ENCODE measurements at places on chromosomes 5 and 9.

- no peak for DNase-seq
These were observed 1945.9 kb upstream of the NUDT12 start for GRCh38 chr5:105508519-105508918.

DNA sequence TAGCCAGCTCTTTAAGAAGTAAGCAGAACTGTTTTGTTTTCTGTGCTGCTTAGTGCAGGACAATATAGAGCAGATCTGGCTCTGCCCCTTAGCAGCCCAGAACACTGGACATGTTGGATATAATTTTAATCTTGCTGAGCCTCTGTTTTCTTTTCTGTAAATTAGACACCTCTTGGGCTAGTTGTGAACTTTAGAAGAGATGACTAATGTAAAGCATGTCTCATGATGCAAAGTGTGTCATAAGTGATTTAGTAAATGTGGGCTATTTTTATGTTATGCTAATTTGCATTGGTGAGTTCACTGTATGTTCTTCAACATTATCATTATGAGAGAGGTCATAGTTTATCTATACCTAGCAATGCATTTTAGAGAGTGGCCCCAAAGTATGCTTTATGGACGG is 156.1 kb upstream of the ADAMTSL1 start:
- DNase-seq = no peak

DNA sequence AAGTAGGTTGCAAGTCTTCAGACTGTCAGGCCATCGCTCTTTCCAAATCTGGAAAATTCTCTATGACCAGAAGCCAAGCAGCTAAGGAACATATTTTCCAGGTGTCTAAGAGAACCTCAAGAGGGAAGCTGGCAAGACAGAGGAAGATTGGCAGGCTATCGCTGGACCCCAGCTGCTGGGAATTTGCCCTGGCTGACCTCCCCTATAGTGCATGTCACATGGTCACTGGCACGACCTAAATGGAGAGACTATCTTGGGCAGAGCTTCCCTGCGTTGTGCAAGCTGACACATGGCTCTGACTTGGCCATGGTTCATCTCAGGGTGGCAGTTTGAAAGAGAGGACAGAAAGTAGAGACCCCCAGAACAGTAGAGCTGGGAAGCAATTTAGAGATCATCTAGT is 104.9 kb upstream of the ZNF618 start:
- no peak for DNase-seq

GRCh38 chr9:124537926-124538325 is 30.7 kb upstream of the NR5A1 start:
- DNase-seq = no peak

- DNase-seq = no peak
These were observed 124.5 kb downstream of the EDIL3 start for GRCh38 chr5:84260140-84260539.

DNA sequence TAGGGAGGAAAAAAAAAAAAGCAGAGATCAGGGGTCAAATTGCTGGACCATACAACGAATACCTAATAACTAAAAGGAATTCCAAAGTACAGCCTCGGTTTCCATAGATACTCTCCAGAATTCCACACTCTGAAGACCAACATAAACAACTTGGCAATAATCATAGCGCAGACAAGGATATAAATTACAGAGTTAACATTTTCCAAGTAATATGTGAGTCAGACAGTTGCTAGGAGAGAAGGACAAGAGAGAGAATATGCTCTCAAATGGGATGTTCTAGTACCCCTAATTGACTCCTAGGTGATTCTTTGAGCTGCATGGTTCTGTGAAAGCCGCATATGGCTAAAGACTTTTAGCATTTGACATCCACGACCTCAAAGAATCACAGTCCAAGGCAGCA is 165.2 kb downstream of the FRMD3 start:
- no peak for DNase-seq

DNA sequence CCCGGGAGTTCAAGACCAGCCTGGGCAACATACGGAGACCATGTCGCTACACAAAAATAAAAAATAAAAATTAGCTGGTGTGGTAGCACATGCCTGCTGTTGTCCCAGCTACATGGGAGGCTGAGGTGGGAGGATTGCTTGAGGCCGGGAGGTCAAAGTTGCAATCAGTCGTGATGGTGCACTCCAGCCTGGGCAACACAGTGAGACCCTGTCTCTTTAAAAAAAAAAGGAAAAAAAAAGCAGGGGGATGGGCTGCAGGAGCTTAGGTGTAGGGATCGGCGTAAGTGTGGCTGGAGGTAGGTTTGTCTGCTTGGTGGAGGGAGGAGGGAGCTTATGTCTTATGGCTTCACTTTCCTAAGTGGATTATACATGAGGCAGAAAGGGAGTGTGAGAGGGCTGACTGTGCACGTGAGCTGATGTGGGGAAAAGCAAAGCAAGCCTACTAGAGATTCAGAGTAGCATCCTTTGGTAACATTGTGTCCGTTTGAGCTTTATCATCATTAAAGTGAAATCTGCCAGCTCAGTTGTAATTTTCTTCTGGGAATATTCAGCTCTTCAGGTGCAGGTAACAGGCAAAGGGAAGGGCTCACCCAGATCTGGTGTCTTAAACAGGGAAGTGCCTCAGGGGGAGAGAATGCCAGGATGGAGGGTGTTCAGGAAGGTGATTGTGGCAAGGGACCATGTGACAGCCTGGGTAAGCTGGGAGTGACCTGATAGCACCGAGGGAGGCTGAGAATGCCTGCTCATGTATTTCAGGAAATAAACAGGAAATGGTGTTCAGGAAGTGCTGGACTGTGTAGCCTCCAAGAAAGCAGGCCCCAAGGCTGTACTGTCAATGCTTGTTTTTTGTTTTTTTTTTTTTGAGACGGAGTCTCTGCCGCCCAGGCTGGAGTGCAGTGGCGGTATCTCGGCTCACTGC is 17.6 kb upstream of the SETX start:
- no peak for DNase-seq

GRCh38 chr9:18137815-18138214 is 336.1 kb upstream of the ADAMTSL1 start:
- no peak for DNase-seq

GRCh38 chr9:132942541-132943182 is 1.8 kb downstream of the TSC1 start:
- no peak for DNase-seq

- DNase-seq = no peak
These were observed 102.3 kb downstream of the SYK start for GRCh38 chr9:90903766-90904424.

GRCh38 chr9:106773750-106774149 is 89.2 kb upstream of the ZNF462 start:
- DNase-seq = no peak

DNA sequence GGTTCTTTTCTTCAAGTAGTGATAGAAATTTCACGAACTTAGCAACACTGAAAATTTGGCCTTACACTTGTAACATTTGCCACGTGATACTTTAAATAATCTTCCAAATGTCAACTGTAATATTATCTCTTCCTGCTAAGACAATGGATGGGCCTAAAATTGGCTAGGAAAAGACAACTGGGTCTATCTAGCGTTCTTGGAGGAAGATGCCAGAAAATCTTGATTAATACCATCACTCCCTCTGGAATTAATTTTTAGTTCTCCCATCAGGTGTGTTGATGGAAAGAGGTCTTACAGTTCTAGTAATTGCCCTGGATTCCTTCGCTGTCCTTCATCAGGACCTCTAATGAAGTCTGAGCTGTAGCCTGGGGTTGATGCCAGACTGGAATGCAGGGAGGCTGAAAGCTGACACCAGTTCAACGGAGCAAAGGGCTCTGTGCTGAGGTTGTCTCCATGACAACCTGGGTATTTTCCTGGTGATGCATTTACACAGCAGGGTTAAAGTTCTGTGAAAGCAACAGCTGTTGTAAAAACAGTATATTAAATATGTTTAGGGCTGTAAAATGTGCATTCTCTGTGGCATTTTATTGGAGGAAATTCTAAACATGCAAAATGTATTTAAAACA is 92.3 kb downstream of the GAS1 start:
- peak; percentile 89 for DNase-seq

DNA sequence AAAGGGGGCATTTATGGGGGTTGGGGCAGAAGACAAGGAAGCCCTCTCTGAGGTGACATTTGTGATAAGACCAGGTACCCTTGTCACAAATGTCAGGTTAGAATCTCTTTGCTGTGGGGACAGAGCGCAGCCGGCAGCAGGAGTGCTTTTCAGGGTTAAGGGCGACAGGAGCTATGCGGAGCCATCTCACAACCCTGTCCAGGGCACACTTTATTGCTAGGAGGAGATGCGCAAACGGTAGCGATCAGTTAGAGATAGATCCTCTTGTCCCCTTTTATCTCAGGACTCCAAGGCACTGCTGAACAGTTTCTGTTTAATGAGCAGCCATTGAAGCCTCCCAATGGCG is 438 bp upstream of the LAMC3 start:
- no peak for DNase-seq

DNA sequence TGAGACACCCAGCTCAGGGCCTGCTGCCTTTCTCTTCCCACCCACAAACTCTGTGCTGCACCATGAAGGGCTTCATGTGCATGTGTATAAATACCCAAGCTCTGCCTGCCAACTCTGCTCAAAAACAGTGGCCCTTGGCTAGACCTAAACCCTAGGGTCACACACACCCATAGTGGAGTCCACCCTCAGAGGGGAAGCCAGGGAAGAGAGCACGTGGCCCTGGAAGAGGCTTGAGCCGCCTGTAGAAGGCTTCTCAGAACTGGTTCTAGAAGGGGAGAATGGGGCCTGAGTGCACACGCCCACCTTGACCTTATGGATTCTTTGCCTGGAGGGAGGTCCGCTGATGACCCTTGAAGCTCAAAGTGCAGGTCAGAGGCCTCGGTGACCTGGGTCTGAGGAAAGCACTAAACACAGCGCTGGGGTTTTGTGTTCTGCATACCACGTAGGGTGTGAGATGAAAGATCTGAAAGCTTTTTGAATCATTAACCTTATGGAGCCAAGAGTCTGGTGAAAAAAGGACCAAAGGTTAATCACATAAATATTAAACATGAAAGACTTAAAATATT is 60.6 kb downstream of the CYFIP2 start:
- DNase-seq = no peak

DNA sequence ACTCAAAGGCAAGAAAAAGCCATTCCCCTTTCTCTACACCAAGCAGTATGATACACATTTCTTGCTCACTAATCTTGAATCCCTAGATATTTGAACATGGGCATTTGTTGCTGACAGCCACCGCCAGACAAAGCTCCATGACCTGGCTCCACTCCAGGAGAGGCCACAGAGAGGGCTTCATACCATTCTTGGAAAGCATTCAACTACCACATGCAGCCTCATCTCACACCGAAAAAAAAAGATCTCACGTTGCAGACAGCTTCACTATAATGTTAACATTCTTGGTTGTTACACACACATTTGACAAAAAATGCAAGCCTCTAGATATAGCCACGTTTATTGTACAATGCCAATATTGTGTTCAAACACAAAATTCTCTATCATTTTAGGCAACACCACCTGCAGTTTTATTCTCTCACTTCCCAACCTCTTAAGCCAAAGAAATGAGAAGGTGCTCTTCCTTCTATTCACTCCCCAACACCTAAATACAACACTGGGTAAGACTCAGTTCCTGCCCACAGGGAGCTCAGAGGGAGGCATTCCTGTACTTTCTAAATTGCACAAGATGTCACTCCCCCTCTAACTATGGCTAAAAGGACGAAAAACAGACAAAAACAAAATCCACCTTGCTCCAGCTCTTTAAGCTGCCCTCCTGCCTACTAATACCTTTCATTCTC is 222.4 kb downstream of the TSSK1B start:
- no peak for DNase-seq

- no peak for DNase-seq
These were observed 153.7 kb upstream of the DAPK1 start for GRCh38 chr9:87343816-87344430.
